Naive thymus-derived CD4-positive, alpha-beta T cell (primary cell): ENCODE measurements at places on chromosomes 4 and X. TPM values are rescaled to one million over a fixed set of nuclear protein-coding genes. Genes with fewer than 3 reads are reported as not detected.

- DNase-seq: no peak
These were observed 30.8 kb upstream of the PLA2G12A start for GRCh38 chr4:109760682-109761081.

- DNase-seq: no peak
These were observed 101.9 kb downstream of the EFNB1 start for GRCh38 chrX:68930542-68931317.

DNA sequence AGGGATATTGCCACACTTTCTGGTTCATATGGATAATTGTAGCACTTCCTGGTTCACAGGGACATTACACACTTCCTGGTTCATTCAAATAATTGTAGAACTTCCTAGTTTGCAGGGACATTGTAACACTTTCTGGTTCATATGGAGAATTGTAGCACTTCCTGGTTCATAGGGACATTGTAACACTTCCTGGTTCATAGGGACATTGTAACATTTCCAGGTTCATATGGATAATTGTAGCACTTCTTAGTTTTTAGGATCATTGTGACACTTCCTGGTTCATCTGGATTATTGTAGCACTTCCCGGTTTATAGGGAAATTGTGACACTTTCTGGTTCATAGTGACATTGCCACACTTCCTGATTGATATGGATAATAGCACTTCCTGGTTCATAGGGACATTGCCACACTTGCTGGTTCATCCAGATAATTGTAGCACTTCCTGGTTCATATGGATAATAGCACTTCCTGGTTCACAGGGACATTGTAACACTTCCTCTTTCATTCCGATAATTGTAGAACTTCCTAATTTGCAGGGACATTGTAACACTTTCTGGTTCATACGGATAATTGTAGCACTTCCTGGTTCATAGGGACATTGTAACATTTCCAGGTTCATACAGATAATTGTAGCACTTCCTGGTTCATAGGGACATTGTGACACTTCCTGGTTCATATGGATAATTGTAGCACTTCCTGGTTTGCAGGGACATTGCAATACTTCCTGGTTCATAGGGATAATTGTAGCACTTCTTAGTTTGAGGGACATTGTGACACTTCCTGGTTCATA lies 59.2 kb upstream of the CD99 start:
- no peak for DNase-seq

DNA sequence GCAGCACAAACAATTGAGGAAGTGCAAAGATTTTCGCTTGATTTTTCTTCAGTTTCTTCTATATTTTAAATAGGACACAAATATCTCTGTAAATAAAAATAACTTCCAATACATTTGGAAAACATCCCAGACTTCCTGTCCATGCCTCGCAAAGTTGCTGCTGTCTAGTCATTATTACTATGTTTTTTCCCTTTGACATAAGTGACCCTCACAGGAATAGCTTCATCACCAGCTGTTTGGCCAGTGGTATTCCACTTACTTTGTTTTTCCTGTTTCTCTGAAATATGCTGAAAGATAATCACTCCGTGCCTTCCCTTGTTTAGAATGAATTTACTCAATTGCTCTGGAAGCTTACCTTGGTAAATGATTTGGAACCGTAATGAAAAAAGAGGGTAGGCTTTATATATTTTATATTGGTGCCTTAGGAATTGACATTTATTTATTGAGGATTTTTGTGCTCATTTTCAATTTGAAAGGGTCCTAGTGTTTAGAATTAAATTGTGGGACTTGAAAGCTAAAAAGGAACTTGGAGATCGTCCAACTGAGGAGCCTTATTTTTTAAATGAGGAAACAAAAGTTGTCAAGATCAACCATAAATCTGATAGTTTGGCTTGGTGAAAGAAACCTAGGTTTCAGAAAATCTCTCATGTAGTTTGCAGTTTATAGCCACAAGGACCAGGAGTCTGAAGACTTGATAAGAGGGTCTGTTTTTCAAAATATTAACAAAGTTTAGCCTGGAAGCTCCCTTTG lies 65.6 kb downstream of the CDKL5 start:
- no peak for DNase-seq

Gene VEGFD
- polyA plus RNA-seq: not detected

DNA sequence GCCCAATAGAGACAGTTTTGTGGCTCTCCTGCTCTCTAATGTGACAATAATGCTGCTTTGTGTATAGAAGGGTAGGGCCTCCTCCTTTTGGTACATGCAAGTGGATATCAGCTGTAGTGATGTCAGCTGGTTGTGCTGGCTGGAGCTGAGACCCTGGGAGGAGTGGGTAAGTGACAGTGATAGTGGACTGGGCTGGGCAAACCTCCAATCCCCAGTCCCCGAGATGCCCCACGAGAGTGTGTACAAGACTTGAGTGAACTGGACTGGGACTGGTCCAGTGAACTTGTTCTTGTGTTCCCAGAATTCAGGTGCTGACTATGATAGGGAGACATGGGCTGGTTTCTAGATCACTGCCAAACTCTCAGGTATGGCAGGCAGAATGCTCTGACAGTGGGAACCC lies 583.6 kb upstream of the PCDH10 start:
- no peak for DNase-seq

DNA sequence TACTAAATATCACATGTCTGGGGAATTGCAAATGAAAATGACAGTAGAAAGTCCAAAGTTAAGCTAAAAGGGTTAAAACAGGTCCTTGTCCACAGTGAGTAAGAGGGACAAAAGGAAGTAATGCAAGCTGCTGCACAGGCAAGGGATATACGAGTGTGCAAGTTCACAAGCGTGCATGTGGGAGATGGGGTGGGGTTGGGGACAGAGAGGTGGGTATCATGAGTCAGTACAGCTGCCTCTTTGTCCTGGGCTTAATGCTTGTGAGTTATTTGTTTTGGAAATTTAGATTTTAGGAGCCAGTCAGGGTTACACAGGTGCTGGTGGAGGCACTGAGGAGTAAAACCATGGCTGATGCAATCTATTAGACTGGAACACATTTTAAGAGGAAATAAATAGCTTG lies 3.3 kb upstream of the GPRASP2 start:
- no peak for DNase-seq

Gene CENPVL2
- not detected for polyA plus RNA-seq

Gene EVC
- not detected for polyA plus RNA-seq

- no peak for DNase-seq
These were observed 42.1 kb upstream of the PSAPL1 start for GRCh38 chr4:7476820-7477219.

Gene SPANXB1
- not detected for polyA plus RNA-seq

Gene LRCH2
- not detected for polyA plus RNA-seq

- DNase-seq: no peak
These were observed 92.0 kb downstream of the NFKB1 start for GRCh38 chr4:102593147-102593546.

DNA sequence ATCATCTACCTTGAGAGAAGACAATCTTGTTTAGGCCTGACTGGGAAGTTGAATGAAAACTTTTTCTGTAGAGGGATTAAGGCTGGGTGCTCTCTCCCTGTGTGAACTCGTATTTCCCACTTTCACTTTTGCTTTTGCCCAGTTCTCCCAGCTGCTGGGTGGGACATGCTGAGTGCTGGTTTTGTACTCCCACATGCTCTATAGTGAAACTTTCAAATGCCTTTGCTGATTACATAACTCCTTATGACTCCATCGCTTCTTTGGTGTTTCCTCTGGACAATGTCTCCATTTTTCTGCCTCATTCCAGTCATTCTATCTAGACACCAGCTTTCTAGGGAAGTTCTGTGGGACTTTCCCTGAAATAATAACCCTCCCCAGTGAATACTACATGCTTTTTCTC lies 100.5 kb downstream of the CLNK start:
- DNase-seq: no peak

- DNase-seq: no peak
These were observed 157.0 kb upstream of the MAP3K15 start for GRCh38 chrX:19672222-19672812.

DNA sequence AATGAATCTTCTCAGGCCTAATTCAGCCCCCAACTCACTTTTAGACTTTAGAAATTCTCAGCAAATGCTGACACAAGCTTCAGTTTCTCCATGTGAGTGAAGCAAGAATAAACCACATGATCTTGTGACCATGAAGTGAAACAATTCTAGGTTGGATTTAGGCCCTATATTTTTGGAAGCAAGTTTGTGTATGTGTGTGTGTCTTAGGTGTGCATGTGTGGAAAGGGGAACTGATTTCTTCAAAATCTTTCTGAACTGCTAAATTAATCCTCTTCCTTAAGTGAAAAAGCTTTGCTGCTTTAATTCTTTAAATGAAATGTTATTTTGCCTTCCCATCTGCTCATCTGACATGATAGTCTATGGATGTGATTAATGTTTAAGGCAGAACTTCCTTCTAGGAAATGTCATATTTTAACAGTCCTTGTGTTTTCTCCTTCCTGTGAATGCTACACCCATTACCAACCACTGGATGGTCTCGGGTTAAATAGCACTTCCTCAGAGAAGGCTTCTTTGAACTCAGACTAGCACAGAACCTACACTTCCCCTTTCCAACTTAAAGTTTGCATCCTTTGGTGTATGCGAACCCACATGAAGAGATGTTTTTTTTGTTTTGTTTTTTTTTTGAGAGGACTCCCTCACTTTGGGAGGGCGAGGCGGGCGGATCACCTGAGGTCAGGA lies 1.2 kb upstream of the TMEM144 start:
- DNase-seq: no peak

DNA sequence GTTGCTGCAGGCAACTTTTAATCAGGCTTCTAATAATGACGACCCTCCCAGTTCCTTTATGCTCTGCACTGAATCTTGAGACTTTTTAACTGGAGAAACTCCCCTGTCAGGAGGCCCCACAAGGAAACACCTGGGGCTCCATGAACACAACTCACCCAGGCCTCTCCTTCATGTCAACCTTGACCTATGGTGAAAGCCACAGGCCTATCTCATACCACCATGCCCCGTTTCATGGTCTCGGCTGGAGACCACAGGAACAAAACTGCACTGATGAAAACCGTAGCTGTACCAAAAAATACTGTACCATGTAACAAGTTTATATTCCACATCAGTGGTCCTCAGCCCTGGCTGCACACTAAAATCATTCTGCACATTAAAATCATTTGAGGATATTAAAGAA lies 57.0 kb downstream of the ZNF827 start:
- no peak for DNase-seq

DNA sequence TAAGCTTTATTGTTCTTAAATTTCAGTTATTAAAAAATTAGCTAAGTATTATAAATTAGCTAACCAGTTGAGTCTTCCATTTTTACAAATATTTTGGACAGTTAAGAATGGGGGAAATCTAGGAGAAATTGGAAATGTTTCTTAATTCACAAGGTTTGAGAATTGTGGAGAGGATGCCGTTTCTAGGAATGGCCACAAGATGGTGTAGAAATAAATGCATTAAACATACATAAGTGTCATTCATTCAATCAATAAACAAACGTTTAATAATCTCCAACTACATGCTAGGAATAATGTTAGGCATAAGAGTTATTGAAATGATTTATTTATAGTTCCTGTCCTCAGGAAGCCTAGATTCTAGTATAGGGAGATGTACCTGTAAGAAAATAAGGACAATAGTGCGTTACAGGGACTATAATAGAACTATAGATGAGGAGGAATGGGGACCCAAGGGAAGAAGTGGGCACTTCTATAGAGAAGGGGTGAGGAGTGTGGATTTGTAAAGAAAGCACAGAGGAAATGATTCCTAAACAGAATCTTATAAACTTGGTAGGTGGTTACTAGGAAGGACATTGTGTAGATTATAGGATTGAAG lies 195.7 kb upstream of the ANK2 start:
- no peak for DNase-seq
